ENCODE measurements at places on chromosomes 1 and 21.

GRCh38 chr1:197062692-197063091 is 4.4 kb downstream of the F13B start:
- DNase-seq, result no peak

GRCh38 chr1:14413819-14414490 is 184.5 kb upstream of the KAZN start:
- DNase-seq, result peak; percentile 35

DNA sequence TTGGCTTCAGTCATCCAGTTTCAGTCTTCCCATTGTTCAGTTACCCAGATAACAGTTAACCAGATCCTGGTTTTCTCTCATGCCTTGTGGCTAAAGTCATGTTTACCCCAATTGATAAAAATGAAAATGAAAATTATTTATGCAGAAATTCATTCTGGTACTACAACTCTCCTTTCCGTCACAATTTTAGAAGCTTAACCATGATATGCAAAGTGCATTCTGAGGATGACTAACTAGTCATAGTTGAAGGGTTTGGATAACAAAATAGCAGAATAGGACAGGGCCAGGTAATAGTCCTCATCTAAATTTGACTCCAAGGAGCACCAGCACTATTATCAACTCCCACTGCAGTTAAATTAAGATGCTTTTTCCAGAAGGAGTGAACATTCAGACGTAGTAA is 94.7 kb downstream of the NTMT2 start:
- no peak for DNase-seq

GRCh38 chr1:234111458-234112142 is 207.1 kb downstream of the SLC35F3 start:
- peak; percentile 49 for DNase-seq

DNA sequence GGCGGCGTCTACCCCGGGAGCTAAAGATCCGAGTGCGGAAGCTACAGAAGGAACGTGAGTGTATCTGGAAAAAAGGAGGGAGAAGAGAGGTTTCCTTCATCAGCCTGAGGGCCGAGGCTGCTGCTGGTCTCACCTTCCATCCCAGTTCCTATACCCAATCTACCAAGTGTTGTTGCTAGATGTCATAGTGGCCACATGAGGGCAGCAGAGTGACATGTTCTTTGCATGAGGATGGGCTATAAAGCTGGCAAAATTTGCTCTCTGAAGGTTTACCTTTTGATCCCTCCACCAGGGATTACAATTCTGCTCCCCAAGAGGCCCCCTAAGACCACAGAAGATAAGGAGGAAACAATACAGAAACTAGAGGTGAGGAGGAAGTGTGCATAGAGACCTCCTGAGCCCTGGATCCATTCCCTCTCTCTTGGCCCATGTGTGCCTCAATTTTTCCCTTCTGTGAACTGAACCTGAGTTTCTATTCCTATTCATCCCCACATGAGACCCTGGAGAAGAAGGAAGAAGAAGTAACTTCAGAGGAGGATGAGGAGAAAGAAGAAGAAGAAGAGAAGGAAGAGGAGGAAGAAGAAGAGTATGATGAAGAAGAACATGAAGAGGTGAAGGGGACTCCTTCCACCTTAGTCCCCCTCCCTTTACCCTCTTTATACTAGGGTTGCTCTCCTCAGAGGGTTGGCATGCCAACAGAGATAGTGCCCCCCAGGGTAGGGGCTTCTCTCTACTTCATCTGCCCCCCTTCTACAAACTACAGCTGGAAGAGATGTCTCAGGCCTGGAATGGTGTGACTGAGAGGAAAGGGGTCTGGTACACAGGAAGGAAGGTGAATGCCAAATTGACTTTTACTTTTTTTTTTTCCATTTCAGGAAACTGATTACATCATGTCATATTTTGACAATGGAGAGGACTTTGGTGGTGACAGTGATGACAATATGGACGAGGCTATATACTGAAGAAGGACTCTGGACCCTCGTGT is 13.3 kb downstream of the POLR3GL start:
- peak; percentile 77 for DNase-seq

DNA sequence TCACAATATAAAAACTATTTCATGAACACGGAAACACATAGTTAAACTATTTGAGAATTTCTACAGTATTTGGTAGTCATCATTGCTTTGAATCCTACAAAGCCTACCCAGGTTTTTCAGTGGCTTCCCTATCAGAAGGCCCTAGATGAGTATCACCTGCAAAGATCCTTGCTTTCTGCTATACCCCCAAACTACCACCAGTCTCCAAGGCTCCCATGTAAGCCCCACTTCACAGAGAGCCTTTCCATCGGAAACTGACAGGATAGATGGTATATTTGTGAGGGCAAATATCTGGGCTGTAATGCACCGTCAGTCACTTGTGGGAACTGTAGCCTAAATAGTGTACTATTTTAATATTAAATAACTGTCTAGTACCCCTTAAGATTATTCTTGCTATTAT is 674.3 kb downstream of the BRINP3 start:
- no peak for DNase-seq

- no peak for DNase-seq
Measured at GRCh38 chr1:46065405-46065804, 67.0 kb downstream of the PIK3R3 start.
